ENCODE measurements at places on chromosomes 16 and 17.

DNA sequence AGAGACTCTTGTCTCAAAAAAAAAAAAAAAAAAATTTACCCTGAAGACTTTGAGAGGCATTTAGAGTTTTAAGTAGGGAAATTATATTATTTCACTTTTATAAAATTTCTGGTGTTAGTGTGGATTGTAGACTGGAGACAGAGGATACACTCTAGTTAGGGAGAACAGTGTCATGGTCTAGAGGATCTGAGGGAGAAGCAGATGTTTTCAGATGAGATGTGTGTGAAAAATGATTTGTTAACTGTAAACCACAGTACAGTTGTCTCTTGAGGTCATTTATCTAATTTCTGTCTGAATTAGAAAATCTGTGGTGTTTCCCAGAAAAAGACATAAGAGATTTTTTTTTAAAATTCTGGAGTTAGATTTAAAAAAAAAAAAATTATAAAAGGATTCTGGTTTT lies 54.8 kb downstream of the NUP88 start:
- no peak for DNase-seq

GRCh38 chr17:48445248-48445620 lies 15.2 kb upstream of the SKAP1 start:
- DNase-seq: no peak

- peak; percentile 19 for DNase-seq
Measured at GRCh38 chr16:87487361-87487924, 5.4 kb downstream of the ZCCHC14 start.

DNA sequence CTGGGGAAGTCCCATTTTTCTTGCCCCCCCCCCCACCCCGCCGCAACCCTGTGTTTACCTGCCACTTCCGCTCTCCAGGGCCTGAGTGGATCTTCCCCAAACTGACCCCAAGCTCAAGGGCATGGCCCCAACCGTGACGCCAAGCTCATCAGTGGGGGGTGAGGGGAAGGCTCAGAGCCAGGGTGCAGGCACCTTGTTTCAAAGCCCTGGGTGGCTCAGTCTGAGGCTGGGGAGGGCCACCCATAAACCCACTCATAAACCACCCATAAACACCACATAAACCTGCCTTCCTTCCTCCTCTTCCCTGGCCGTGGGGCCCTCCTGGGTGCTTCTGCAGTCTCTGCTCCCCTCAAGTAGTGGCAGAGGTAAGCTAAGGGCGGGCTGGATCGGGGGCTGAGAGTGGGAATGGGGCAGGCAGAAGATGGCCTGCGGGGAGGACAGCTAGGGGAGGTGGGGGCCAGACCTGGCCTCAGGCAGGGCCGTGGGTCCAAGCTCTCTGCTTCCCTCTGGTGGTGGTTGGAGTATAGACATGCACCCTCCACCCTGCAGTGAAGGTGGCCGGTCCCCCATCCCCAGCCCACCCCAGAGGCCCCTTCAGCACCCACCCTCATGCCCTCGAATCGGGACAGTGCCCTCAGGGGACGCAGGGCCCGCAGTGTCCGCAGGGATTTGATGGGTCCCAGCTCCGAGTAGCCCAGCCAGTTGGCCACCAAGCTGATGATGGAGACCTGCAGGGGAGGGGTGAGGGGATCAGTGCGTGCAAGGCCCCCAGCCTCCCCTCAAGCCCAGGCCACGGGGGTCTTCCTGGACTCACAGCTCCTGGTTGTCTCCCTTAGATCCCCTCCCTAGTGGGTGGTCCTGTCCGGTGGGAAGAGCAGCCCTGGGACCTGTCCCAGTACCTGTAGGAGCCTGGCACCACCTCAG lies 14.6 kb upstream of the CD79B start:
- DNase-seq: peak; percentile 43

GRCh38 chr16:70786020-70786755 lies 14.8 kb downstream of the VAC14 start:
- no peak for DNase-seq

DNA sequence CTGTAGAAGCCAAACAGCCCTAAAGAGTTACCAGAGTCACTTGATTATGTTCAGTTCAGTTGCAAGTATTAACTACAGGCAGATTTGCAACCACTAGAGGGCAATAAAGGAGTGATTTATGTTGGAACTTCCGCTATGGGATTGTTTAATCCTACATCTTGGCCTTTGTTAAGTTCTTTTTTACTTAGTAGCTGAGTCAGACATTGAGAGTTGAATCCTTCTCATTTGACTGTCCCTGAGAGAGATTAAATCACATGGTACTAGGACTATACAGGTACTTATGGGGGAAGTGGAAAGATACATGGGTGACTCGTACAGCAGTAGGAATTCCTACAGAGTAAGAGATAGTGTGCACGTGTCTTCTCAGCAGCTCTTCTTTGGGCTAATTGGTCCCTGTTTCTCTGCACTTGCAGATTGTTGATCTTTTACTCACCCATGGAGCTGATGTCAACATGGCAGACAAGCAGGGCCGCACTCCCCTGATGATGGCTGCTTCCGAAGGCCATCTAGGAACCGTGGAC lies 40.3 kb downstream of the CYB561 start:
- DNase-seq: peak; percentile 74

- DNase-seq: no peak
Measured at GRCh38 chr17:63503341-63503705, 19.8 kb upstream of the KCNH6 start.

- no peak for DNase-seq
Measured at GRCh38 chr17:36089888-36090836, at the start of gene CCL3. CCL3 (minus strand) TSS chr17:36090143; CDS start chr17:36090058, 85 bp downstream.

DNA sequence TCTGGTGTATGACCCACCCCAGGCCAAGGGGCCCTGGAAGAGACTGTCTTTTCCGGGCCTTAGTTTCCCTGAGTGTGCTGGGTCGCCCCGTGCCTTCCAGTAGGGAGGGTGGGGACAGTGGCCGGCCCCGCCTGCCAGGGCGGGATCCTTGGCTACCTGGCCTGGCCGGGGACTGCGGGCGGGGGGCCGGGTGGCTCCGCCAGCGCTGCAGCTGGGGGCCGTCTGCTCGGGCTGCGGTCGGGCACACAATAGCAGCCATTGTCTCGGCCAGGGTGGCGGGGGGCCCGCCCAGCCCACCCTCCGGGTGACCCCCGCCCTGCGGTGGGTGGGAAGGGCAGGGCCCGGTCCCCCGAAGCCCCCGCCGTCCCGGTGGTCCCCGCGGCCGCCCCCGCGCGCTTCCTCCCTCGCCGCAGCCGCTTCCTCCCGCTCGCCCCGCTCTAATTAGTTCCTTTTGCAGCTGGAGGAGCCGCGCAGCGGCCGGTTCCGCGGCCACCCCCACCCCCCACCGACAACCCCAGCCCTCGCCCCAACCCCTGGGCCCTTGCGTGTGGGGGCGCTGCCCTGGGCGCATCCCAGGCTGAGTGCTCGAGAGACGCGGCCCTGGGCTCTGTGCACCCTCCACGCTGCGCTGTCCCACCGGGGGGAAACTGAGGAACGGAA lies 11.6 kb downstream of the GLIS2 start:
- no peak for DNase-seq

- DNase-seq: no peak
Measured at GRCh38 chr17:36707904-36708303, 106.5 kb downstream of the MRM1 start.

DNA sequence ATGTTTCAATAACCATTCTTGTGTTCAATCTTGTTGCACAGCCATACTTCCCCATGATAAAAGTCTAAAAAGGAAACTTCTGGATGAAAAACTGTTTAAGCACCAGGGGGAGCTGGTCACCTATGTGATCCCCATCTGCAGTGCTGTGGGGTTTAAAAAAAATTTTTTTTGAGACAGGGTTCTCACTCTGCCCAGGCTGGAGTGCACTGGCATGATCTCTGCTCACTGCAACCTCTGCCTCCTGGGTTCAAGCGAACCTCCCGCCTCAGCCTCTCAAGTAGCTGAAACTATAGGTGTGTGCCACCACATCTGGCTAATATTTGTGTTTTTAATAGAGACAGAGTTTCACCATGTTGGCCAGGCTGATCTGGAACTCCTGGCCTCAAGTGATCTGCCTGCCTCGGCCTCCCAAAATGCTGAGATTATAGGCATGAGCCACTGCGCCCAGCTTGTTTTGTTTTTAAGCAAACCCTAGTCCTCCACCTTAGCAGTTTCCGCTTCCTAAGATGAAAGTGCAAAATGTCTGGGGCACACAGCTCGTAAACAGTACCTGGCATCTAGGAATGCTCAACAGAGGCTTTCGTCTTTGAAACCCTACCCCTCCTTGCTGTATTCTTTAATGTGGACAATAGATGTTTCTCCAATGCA lies 25.4 kb downstream of the DNAJA2 start:
- DNase-seq: peak; percentile 56

DNA sequence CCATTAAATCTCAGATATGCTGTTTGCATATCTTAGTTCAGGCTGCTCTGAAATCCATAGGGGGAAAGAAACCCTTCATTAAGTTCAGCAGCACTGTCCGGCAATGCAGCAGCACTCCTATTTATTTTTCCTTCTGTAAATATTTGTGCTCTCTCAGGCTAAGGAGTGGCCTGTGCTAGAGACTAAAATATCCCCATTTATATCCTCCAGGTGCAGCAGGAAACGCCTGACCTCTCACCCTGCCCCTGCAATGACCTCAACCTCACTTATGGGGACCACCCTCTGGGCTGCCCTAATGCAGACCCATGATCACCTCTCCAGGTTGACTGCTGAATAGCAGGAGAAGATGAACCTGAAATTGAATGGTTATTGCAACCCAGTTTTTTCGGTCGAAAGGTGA lies 165.0 kb upstream of the ELAC2 start:
- DNase-seq: no peak

DNA sequence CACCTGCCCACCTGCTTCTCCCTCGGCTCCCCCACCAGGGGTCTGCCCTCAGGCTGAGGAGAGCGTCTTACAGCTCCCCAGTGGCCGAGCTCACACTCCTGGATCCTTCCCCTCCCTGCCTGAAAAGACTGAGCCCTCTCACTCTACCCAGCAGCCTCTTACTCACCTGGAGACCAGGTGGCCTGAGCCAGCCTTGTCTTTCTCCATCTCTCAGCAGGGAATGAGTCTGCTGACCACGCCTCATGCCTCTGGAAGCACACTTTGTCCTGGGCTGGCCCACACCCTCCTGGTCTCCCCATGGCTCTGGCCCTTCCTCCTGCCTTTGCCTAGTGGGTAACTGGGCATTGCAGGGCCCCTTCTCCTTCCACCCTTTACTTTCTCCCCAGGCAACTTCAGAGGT lies 177.2 kb downstream of the ENGASE start:
- DNase-seq: no peak

- no peak for DNase-seq
Measured at GRCh38 chr17:48721009-48721402, 1.3 kb downstream of the PRAC1 start.

- DNase-seq: no peak
Measured at GRCh38 chr16:57617604-57618111, 10.8 kb upstream of the ADGRG1 start.

DNA sequence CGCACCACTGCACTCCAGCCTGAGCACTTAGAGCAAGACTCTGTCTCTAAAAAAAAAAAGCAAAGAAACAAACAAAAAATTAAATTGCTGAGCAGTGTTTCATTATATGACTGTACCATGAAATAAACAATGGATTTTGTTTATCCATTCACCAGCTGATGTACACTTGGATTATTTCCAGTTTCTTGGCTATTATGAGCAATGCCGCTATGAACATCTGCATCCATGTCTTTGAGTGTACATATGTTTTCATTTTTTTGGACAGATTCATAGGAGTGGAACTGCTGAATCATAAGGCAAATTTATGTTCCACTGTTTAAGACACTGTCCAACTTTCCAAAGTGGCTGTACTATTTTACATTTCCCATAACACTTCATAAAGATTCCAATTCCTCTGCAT lies 8.0 kb downstream of the RNF157 start:
- no peak for DNase-seq

DNA sequence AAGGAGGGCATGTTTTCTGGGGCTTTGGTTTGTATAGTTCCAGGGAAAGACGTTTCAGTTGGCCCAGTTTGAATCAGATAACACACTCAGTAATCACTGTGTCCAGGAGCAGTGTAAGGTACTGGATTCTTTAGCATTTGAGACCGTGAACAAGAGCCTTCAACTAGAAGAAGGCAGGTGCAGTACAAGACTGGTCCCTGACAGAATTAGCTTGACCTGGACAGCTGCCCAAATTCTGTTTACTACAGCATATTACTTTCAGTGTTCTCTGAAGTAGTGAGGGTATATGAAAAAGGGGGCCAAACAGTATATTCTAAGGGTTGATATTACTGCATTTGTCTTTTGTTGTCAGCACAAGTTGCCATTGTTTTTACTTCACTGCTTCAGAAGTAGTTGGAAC lies 81.3 kb downstream of the COX10 start:
- DNase-seq: no peak

GRCh38 chr16:11667824-11668622 lies at the start of gene SNN:
SNN (plus strand) TSS chr16:11668455; CDS start chr16:11676060, 7,605 bp downstream.
- peak; percentile 92 for DNase-seq

- DNase-seq: no peak
Measured at GRCh38 chr17:81992306-81993102, 15.1 kb downstream of the ASPSCR1 start.

DNA sequence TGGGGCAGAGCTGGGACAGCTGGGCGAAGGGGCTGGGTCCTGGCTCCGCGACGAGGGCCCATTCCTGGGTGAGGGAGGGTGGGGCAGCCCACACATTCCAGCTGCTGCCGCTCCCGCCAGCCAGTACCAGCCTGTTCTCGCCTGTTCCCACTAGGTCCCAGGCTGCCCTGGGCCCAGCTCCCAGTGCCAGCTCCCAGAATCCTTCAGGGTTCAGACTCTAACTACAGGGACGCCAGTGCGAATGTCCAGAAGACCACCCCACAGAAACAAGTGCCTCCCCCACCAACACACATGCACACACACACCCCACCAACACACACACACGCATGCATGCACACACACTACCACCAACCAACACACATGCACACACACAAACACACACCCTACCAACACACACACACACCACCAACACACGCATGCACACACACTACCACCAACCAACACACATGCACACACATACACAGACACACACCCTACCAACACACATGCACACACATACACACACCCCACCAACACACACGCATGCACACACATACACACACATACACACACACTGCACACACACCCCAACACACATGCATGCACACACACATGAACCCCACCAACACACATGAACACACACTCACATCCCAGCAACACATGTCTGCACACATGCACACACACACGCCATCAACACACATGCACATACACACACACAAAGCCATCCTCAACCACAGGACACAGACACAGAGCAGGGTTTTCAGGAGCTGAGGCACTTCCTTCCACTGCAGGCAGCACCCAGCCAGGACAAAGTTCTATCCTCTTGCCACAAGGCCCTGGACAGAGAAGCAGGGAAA lies 27.5 kb upstream of the KRT17 start:
- DNase-seq: no peak

- peak; percentile 53 for DNase-seq
Measured at GRCh38 chr17:48954300-48954755, 9.7 kb upstream of the SNF8 start.

Measured in erythroblast (primary cell).